Calu3 (cell line): ENCODE measurements at places on chromosomes 5 and 9. TPM values are rescaled to one million over a fixed set of nuclear protein-coding genes. Genes with fewer than 3 reads are reported as not detected.
A peak's percentile ranks its signal among the peaks of the same experiment; 100 is the strongest.

DNA sequence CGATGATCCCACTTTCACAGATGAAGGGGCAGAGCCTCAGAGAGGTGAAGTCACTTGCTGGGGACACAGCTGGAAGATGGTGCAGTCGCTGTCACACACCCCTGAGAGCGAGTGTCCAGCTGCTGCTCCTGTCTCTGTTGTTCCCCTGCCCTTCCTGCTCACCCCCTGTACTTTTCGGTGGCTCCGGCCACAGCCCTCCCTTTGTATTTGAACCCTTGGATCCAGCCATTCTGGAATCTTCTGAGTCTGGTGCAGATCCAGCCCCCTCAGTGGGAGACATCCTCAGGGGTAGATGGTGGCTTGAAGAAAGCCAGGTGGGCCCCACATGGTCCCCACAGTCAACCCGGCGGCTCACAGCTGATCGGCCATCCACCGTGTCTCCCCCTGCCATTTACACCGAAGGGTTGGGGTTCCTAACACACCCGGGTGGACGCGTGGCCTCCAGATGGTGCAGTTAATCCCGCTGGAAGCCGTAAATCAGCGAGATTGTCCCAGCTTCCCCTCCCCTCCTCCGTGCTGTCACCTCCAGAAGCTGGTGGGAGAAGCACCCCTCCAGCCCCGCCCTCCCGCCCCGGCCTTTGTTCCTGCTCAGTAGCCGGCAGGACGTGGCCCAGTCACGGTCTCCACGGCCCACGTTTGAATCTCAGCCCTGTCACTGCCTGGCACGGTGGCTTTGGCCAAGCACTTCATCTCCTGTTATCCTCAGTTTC is 204.8 kb downstream of the C9orf50 start:
- no peak for DNase-seq

DNA sequence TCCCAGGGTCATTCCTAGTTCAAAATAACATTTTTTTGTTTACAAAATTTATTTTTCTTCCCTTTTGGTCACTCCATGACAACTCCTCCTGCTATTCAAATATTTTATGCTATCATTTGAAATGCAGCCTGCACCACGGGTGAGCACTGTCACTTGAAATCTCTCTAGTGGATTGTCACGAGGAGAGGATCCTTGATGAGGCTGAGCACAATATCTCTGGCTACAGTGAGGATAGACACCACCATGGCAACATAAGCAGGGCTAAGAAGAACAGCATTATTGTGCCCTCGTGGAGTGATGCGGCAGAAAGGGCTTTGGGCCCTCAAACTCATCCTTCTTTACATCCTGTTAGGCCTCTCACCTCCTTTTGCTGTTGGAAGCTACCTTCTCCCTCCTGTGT is 321.9 kb downstream of the RAB3C start:
- DNase-seq, result no peak

GRCh38 chr5:179959641-179960040 is 51.9 kb upstream of the TBC1D9B start:
- no peak for DNase-seq

DNA sequence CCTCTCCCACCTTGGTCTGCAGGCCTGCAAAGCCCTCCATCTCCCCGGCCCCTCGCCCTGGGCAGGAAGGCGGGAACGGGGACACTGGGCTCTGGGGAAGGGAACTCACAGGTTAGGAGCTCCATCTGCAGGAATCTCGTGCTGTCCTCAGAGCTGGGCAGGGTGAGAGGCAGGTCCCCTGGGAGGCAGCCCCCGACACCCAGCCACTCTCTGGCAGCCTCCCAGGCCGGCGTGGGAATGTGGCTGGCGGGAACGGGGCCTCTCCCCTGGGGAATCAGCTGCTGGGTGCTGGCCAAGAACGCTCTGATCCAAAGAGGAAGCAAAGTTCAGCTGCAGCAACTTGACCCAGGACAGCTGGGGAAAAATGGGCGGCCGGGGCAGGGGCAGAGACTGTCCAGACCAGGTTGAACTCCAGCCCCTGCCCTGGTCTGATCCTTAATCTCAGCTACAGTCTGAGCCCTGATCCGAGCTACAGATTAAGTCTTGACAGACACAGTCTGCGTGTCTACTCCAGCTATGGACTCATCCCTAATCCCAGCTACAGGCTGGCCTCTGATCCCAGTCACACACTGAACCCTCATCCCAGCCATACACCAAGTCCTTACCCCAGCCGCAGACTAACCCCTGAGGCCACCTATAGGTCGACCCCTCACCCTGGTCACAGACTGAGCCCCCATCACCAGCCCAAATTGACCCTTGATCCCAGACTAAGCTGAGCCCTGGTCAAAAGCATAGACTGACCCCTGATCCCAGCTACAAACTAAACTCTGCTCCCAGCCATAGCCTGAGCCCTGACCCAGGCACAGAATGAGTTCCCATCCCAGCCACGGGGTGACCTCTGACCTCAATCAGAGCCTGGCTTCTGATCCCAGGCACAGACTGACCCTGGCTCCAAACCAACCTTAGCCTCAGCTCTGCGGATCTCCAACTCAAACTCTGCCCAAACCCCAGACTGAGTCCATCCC is 37.3 kb upstream of the EGFL7 start:
- DNase-seq, result peak; percentile 37

GRCh38 chr5:160467555-160468362 is 46.1 kb downstream of the PTTG1 start:
- DNase-seq, result peak; percentile 95

Gene KCNIP1
- not detected in 2 replicates for total RNA-seq

Gene CCDC192
- total RNA-seq, result 2.1 and 2.5 TPM in 2 replicates

DNA sequence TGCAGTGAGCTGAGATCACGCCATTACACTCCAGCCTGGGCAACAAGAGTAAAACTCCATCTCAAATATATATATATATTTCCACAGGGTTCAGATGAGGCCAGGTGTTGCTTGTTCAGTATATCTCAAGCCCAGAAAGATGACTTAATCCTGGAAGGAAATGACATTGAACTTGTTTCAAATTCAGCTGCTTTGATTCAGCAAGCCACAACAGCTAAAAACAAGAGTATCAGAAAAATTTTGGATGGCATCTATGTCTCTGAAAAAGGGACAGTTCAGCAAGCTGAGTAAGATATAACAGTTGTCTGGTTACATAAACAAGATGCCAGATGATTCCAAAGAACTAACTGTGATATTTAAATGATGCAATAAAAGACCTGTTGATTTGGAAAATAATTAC is 352.0 kb downstream of the KCTD16 start:
- no peak for DNase-seq

Gene HAPLN1
- total RNA-seq, result not detected in 2 replicates

DNA sequence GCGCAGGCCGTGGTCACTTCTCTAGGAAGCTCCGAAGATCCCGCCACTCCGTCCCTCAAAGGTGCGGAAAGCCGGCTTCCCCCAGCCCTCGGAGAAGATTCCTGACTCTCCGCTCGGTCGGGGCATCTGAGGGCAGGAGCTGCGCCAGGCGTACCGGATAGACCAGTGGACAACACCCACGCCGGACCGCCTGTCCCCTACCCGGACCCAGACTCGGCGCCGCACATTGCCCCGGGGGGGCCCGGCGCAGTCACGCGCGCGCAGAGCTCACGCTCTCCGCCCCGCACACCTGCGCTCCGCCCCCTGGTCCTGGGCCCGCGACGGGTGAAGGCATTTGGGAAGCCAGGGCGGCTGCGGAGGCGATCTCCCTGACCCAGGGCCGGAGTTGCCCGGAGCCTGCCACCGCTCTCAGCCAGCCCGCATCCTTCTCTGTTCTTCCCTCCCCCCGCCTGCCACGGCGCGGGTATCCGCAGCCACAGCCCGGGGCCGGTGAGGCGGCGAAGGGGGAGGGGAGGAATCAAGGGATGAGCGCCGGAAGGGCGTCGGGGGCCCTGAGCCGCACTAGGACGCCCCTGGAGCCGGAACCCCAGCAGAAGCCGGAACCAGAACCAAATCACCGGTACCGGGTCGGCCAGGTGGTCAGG is 448 bp downstream of the RELL2 start:
- DNase-seq, result peak; percentile 46

Gene DNAH5
- total RNA-seq, result 4.2 and 5.8 TPM in 2 replicates

Gene MARCHF11
- total RNA-seq, result not detected in 2 replicates

DNA sequence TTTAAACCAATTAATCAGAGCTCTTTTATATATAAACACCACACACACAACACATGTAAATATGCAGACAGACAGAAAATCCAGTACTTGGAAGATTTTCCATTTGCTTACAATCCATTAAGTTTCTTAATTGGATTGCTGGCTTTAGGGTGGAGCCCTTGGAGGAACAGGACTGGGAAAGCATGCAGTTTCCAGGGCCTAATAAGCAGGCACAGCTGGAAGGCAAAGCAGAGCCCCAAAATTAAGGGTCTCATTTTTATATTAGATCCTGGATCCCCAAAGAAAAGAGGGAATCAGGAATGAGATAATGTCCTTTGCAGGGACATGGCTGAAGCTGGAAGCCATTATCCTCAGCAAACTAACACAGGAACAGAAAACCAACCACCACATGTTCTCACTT is 13.1 kb upstream of the SMC2 start:
- DNase-seq, result no peak

GRCh38 chr5:80083101-80083890 is 48.1 kb downstream of the THBS4 start:
- DNase-seq, result peak; percentile 31

Gene FAM120A
- total RNA-seq, result 98.2 and 101 TPM in 2 replicates

GRCh38 chr5:3375586-3376311 is 219.9 kb upstream of the IRX1 start:
- DNase-seq, result no peak

Gene UGT3A2
- total RNA-seq, result not detected in 2 replicates

Gene IGIP
- 5.9 and 6.2 TPM in 2 replicates for total RNA-seq

DNA sequence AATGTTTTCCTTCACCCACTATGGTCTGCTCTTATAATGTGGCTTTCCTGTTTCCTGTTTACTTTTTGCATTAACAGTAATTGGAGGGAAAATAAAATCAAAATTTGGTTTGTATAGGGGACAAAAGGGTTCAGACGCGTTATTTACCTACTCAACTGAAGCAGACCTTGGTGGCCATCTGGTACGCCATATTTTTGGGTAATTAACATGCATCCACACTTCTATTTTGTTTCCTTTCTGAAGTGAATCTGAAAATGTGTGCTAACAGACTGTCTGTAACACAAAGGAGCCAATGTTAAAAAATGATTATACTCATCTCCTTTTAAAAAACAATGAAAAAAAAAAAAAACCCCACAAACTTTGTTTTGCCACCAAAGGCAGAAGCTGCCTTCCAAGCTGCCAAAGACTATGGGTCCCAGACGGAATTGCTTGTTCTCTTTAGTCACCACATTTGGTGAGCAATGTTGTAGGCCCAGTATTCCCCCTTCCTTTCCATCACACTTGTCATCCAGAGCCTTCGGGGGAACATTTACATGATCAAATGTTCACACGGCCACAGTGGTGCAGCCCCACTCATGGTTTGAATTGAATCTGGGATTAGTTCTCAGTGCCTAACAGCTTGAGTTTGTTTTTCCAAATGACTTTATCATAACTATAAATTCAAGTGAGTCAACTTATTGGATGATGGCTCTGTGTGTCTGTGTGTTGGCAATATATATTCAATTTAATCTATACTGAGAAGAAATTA is 323.7 kb upstream of the CD180 start:
- DNase-seq, result no peak

DNA sequence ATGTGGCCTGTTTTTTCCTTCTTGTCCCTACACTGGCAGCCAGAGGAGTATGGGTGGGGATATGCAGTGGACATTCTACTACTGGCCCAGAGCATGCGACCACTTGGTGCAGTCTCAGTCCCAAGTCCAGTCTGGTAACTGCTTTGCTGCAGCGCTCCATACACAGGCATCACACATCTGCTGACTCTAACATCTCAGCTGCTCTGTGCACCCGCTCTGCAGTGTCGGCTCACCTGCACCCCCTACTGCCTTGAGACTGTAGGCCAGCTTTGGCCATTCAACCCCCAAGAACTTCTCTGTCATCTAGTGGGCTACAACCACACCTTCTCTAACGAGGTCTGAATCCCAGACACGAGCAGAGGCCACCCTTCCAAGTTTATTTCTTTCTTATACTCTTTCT is 46.4 kb upstream of the SLCO6A1 start:
- peak; percentile 54 for DNase-seq

DNA sequence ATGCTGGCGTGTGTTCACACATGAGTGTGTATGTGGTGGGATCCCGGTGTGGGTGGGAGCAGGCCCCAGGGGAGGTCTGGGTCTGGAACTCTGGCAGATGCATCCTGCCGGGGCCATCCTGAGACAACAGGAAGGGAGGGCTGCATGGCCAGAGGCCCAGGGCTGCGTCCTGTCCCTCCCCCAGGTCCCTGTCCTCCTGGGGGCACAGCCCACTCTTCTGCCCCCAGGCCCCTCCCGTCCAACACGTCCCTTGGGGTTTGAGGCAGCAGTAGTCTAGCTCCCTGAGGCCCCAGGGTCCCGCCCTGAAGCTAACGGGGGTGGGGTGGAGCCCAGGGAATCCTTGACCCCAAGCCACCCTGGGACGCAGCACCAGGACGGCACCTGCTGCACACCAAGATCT is 16.6 kb downstream of the FLT4 start:
- no peak for DNase-seq

Gene PCDHB3
- total RNA-seq, result 0.09 and 0.10 TPM in 2 replicates

GRCh38 chr5:127013407-127013806 is 17.0 kb downstream of the MARCHF3 start:
- no peak for DNase-seq

GRCh38 chr9:3157011-3157410 is 313.1 kb upstream of the PUM3 start:
- DNase-seq, result no peak

Gene CCDC112
- 11.2 and 11.3 TPM in 2 replicates for total RNA-seq

DNA sequence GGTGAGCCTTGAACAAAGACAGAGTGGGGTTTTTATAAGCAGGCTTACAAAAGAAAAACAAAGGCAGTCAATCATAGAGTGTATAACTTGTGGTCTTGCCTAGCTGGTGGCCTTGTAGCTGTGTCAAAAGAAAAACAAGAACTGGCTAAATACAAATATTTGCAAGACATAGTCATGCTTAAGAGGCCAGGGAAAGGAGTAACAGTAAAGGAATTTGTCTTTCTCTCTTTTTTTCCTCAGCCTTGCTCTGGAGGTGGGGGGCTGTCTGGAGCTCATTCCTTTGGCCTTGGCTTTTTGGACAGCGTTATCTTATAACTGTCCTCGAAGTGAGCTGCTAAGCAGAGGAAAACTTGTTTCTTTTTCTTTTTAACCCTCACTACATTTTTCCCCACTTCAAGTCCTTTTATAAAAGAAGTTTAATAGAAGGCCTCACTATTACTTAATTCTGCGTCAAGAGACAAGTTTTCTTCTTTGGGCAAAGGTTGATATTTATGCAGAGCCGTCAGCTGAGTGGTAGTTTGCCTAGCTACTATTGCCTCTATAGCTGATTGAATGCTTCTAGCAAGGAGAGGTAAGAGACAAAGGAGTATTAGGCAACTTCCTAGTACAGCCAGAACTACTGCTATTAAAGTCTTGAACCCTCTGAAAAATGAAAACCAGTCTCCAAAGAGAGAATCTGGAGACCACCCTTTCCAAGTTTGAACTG is 14.3 kb downstream of the CEL start:
- no peak for DNase-seq

Gene MIGA2
- total RNA-seq, result 17.8 and 21.2 TPM in 2 replicates

Gene NR2F1-AS1
- 16.8 and 20.9 TPM in 2 replicates for total RNA-seq

Gene TEX48
- not detected in 2 replicates for total RNA-seq

Gene SLIT3
- not detected in 2 replicates for total RNA-seq

Gene EHMT1
- total RNA-seq, result 56.0 and 61.7 TPM in 2 replicates

- DNase-seq, result no peak
Measured at GRCh38 chr9:104536756-104537155, at the start of gene OR13C3. Gene OR13C3 (minus strand): TSS chr9:104536856. CDS start chr9:104536723, 133 bp downstream.

GRCh38 chr5:60945813-60946187 is 795 bp downstream of the NDUFAF2 start:
- DNase-seq, result no peak

GRCh38 chr9:35072461-35073278 is at the start of gene VCP:
Gene VCP (minus strand): TSS chr9:35072625. CDS start chr9:35072353, 272 bp downstream.
- DNase-seq, result peak; percentile 94

Gene GLT6D1
- not detected in 2 replicates for total RNA-seq

- DNase-seq, result no peak
Measured at GRCh38 chr9:16413509-16414016, 456.9 kb downstream of the BNC2 start.
